Vagina (tissue), 2 donors: ENCODE measurements at places on chromosomes 4 and X.

GRCh38 chrX:17433965-17434364 is 59.0 kb downstream of the NHS start:
- DNase-seq: no peak

GRCh38 chr4:57137261-57137660 is 27.1 kb upstream of the IGFBP7 start:
- no peak for DNase-seq

DNA sequence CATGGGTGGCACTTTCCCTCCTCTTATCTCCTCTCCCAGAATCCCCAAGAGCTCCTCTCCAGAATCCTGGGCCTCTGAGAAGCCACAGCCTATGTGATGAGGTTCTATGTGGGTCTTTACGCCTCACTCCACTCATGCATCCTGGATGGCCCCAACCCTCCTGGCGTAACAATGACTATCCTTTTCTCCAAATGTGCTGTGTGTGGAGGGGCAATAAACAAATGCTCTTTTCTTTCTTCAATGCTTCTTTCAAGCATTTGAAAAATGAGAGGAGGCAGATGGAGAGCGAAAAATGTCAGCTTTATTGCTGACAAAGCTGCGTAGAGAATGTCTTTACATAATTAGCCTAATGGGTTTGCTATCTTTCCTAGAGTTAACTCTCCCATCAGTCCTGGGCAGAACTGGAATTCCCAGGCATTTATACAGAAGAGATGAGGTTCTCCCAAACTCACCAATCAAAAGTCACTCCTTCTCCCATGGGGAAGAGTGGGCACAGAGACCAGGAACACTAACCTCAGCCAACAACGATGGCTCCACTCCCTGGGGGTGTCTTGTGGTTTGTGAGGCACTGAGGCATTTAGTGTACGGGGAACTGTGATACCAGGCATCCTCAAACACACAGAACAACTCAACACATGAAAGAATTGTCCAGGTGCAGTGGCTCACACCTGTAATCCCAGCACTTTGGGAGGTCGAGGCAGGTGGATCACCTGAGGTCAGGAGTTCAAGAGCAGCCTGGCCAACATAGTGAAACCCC is 118.9 kb upstream of the SLC34A2 start:
- DNase-seq: no peak

DNA sequence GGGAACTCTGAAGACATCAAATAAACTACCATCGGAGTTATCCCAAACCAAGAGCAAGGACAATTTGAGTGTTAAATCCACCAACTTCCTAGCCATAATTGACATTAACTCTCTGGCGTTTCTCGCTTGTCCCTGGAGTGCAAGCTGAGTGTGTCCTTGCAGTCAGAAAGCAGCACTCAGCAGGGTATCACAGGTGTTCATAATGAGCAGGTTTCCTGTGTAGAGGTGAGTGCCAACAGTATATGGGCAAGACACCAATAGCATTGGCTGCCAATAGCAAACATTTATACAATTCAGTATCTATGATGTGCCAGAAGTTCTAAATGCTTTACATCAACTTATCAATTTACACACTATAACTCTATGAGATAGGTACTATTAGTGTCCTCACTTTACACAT is 11.2 kb downstream of the BLTP1 start:
- no peak for DNase-seq

- DNase-seq: no peak
Measured at GRCh38 chr4:36227913-36228312, 16.4 kb downstream of the ARAP2 start.

- no peak for DNase-seq
Measured at GRCh38 chr4:82380344-82380743, 6.6 kb upstream of the HNRNPD start.
